ENCODE measurements at places on chromosomes 2 and 18.
A peak's percentile ranks its signal among the peaks of the same experiment; 100 is the strongest.

GRCh38 chr2:2735041-2735440 is 404.0 kb upstream of the MYT1L start:
- DNase-seq: no peak

DNA sequence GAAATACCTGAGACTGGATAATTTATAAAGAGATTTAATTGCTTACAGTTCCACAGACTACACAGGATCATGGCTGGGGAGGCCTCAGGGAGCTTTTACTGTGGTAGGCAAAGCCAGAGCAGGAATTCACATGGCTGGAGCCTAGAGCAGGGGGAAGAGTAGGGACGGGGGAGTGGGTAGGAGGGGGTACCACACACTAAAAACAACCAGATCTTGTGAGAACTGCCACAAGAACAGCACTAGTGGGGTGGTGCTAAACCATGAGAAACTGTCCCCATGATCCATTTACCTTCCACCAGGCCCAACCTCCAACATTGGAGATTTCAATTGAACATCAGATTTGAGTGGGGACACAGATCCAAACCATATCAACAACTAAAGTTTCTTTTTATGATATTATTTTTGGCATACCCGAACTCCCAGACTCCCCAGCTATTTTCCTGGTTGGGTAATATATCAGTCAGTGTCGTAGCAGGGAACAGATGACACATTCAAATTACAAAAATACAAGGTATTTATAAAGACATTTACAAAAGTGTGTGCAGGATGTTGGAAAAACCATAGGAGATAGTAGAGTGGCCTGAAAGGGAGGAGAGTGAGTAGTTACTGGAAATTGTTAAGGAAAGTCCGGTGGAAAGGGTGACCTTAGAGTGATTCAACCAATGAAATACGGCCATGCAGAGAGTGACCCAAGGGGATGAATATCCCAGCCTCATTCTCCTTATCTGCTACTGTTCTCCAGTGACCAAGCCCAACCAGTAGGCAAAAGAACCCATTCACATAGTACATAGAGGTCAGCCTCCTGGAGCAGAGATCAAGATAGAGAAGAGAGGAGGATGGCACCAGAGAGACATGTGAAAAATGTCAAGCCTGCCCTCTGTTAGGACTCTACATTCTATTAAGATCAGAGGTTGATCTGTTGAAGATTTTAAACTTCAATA is 8.8 kb downstream of the RPL37A start:
- DNase-seq: no peak

GRCh38 chr2:191899410-191899809 is 52.5 kb upstream of the CAVIN2 start:
- DNase-seq: peak; percentile 86

GRCh38 chr2:238462782-238463396 is 36.2 kb downstream of the ASB1 start:
- DNase-seq: peak; percentile 62

GRCh38 chr2:9178110-9178903 is 28.3 kb upstream of the ASAP2 start:
- no peak for DNase-seq

DNA sequence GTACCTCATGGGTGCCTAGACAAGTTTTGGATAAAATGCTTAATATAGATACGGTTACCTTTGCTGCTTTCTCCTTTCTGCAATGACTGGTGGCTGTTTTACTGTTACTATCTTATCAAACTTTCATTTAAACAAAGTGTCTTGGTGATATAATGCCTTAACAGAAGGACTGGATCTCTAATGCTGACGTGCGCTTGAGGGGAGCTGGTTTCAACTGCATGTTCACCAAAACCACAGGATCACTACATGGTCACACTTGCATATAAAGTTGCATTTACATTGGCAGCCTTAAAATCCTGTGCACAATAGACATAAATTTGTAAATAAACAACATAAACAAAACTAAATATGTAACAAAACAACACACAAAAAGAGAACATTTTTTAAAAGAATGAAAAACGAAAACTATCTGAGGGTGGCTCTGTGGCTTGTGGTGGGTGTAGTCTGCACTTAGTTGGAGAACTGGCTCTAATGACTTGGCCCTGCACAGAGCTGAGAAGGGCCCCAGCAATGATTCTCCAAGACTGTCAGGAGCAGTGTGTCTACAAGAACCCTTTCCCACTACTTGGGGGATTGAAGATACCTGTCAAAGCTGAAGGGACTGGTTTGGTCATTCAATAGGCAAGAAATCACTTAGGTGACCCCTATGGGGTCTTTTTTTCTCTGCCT is 135.5 kb downstream of the UXS1 start:
- DNase-seq: no peak
